ENCODE measurements at places on chromosomes 6 and 20. TPM values are rescaled to one million over a fixed set of nuclear protein-coding genes. Genes with fewer than 3 reads are reported as not detected.

Gene FERMT1
- total RNA-seq, result 0.05 TPM

GRCh38 chr6:16244869-16245451, 6.6 kb downstream of the GMPR start:
- H3K27ac ChIP-seq, result no peak overlapping the region
- H3K4me3 ChIP-seq, result no peak overlapping the region
- no peaks in the 10 kb centered on the region for H3K4me1 ChIP-seq
- peaks cover 9% of the 10 kb centered on the region for H3K27me3 ChIP-seq
- no peaks in the 10 kb centered on the region for H3K36me3 ChIP-seq

GRCh38 chr20:11112832-11113231, 439.0 kb upstream of the JAG1 start:
- H3K27me3 ChIP-seq, result no peaks in the 10 kb centered on the region
- H3K4me3 ChIP-seq, result no peak overlapping the region
- H3K36me3 ChIP-seq, result no peaks in the 10 kb centered on the region
- no peak overlapping the region for H3K27ac ChIP-seq
- no peaks in the 10 kb centered on the region for H3K4me1 ChIP-seq

DNA sequence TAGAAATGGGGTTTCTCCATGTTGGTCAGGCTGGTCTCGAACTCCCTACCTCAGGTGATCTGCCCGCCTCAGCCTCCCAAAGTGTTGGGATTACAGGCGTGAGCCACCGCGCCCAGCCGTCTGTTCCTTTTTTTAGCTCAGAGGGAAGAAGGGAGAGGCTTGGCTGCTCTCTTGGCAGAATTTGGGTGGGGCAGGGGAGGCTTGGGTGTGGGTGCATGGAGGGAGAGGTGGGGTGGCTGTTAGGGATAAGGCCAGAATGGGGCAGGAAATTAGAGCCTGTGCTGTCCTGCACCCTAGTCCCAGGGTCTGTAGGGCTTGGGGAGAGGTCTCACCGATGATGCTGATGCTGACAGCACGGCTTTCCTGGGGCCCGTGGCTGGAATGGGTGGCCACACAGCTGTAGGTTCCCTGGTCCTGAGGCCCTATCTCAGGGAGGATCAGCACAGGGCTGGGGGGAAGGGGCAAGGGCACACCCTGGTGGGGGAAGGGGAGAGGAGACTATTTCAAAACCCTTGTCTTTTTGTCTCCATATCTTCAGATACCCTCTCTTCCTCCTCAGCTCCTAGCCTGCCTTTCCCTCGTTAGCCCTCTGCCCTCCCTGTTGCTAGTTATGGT, 2.0 kb downstream of the AGER start:
- H3K27ac ChIP-seq, result peak overlapping the region; percentile 67
- no peak for DNase-seq
- peaks cover 62% of the 10 kb centered on the region for H3K4me1 ChIP-seq
- H3K27me3 ChIP-seq, result no peaks in the 10 kb centered on the region
- no peak overlapping the region for H3K4me3 ChIP-seq

Gene ULBP1
- total RNA-seq, result 1.8 TPM

Gene CHMP4B
- 94.8 TPM for total RNA-seq

GRCh38 chr20:47777220-47777619, 8.1 kb downstream of the SULF2 start:
- H3K4me1 ChIP-seq, result no peaks in the 10 kb centered on the region
- DNase-seq, result no peak
- H3K27ac ChIP-seq, result no peak overlapping the region
- H3K27me3 ChIP-seq, result peaks cover 2% of the 10 kb centered on the region

Gene MCHR2
- total RNA-seq, result not detected

- H3K4me3 ChIP-seq, result no peak overlapping the region
- no peak for DNase-seq
- H3K27ac ChIP-seq, result no peak overlapping the region
- peaks cover 11% of the 10 kb centered on the region for H3K36me3 ChIP-seq
Measured at GRCh38 chr6:149580880-149581279, 14.7 kb downstream of the GINM1 start.

DNA sequence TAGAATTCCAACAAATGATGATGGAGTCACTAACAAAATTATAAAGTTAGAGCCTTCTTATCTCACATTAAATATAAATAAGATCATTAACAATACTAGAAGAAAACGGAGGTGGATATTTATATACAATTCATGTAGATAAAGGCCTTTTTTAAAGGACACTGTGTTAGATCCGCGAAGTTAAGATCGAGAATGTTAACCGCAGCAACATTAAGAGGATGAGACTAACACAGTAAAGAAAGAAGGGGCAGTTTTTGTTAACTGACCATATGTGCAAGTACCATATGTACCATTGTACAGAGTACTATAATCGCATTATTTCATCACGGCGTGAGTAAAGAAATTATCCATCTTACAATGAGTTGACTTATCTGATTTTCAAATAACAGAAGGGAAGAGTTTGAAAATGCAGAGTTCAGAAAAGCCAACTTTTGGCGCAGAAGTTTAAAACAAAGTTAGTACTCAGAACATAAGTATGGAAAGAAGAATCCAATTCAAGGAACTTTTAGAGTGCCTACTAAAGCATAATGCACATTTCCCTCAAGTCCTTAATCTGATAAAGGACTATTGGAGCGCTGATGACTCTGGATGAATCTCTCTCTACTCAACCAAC, 1.4 kb downstream of the FBXL4 start:
- peaks cover 35% of the 10 kb centered on the region for H3K4me1 ChIP-seq
- DNase-seq, result no peak
- peaks cover 14% of the 10 kb centered on the region for H3K36me3 ChIP-seq
- peak overlapping the region; percentile 93 for H3K27ac ChIP-seq

DNA sequence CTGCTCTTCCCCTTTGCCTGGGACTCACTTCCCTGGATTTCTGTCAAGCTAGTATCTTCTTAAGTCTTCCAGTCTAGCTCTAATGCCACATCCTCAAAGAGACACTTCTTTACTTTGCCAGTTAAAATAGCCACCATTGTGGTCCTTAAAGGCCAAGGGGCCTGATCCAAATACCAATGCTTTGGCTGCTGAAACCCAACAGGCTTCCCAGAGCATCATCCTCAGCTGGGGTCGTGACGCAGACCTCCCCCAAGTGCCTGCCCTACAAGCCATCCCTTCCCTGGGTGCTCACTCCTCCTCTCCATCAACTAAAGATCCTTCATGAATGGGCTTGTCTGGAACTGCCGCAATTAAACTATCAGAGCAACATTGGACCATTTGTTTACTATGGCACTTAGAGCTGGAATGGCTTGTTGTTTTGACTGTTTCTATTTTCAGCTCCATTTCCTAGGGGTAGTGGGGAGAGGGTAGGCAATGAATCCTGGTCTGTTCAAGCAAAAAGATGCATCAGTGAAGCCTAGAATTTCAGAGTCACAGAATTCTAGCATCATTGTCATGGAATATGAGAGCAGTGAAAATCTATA, 79.6 kb upstream of the SIRPA start:
- peaks cover 9% of the 10 kb centered on the region for H3K4me1 ChIP-seq
- H3K27ac ChIP-seq, result no peak overlapping the region
- DNase-seq, result no peak
- peaks cover 38% of the 10 kb centered on the region for H3K27me3 ChIP-seq

GRCh38 chr20:10662661-10663458, 10.9 kb downstream of the JAG1 start:
- peaks cover 44% of the 10 kb centered on the region for H3K27me3 ChIP-seq
- H3K4me3 ChIP-seq, result no peak overlapping the region
- H3K4me1 ChIP-seq, result no peaks in the 10 kb centered on the region
- H3K36me3 ChIP-seq, result no peaks in the 10 kb centered on the region

DNA sequence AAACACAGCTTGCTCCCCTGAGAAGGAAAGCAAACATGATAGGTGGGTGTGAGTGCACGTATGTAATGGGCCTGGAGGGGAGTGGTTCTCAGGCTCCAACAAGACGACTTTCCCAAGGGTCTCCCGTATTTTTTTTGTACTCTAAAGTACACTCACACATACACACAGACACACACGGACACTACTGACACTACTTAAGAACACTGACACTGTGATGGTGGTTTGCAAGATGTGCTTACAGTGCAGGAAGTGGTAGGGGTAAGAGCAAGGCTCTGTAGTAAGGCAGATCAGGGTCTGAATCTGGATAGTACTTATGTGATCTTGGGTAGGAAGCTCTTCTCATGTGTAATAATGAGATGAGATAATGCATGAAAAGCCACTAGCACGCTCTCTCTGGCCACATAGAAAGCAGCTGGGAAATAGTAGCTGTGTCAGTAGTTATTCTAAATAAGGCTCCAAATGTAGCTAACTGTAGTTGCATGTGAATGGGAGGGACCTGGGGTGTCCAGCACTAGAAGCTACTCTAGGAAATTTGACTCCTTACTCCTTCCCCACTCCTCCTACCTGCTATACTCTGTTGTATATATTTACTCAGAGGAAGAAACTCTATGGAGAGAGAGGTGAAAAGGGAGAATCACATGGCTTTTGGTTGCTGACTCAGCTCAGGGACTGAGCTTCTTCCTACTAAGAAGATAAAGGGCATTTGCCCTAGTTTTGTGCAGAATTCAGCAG, 8.4 kb upstream of the ZBTB24 start:
- peak; percentile 35 for DNase-seq
- peaks cover 28% of the 10 kb centered on the region for H3K4me1 ChIP-seq
- no peaks in the 10 kb centered on the region for H3K27me3 ChIP-seq
- H3K36me3 ChIP-seq, result no peaks in the 10 kb centered on the region
- H3K4me3 ChIP-seq, result peak overlapping the region; percentile 10
- peak overlapping the region; percentile 77 for H3K27ac ChIP-seq

Gene COL21A1
- not detected for total RNA-seq

Gene TP53TG5
- total RNA-seq, result 0.24 TPM

Gene CAPN11
- total RNA-seq, result 0.12 TPM

Gene KIF25
- total RNA-seq, result not detected

Gene HLA-DQB1
- 9.7 TPM for total RNA-seq
